ENCODE measurements at places on chromosomes 5 and 9.
A peak's percentile ranks its signal among the peaks of the same experiment; 100 is the strongest.

GRCh38 chr9:127153501-127153900 lies 31.1 kb upstream of the ANGPTL2 start:
- DNase-seq: no peak

GRCh38 chr9:69667306-69667705 lies 4.9 kb downstream of the APBA1 start:
- DNase-seq: no peak

DNA sequence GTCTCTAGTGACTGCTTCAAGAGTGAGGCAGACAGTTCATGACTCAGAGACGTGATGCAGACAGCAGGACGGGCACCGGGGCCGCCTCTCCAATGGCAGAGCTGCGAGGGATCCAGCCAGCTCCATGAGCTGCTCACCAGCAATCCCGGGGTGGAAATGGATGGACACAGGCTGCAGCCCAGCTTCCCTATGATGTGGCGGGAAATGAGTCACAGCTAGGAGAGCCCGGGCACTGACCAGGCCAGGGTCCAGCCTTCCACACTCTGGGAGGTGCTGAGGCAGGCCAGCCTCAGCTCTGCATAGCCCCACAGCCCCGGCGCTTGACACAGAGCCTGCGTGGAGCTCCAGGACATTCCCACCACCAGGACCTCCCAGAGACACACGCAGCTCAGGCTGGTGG lies 244.8 kb upstream of the IRX2 start:
- no peak for DNase-seq

DNA sequence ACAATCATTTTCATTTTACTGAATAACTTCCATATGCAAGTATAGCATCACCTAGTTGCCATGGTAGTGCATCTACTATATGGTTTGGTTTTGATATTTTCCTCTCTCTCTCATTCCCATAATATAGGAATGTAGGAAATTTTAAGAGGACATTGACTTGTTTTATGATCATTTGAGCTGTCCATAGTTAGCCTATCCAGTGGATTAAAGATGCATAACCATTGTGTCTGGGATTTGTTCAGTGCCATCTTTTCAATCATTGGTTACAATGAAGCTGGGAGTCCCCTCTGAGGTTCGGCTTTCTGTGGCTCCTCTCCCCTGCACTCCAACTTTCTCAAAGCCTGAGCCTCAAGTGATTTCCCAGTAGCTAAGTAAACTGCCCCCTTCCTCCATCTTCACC lies 458.5 kb downstream of the RAB3C start:
- DNase-seq: no peak

GRCh38 chr5:139600336-139600949 lies 39.3 kb downstream of the UBE2D2 start:
- no peak for DNase-seq

- DNase-seq: no peak
Observed at GRCh38 chr5:58875599-58875998, 292.7 kb downstream of the RAB3C start.

- DNase-seq: no peak
Observed at GRCh38 chr5:175207321-175208040, 236.5 kb downstream of the DRD1 start.

GRCh38 chr5:65078331-65078730 lies 309.6 kb downstream of the CWC27 start:
- no peak for DNase-seq

DNA sequence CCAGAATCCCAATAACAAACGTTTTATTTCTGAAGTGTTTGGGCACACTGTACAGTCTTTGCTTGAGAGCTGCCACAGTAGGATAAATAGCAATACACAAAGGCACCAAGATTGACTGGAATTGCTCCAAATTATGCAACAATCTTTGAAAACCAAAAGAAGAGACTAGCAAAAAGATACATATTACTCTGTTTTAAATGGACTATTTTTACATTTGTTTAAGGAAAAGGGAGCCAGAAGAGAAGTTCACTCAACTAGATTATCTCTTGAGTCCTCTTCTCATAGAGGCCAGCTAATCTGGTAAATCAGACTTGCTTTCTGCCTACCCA lies 385.0 kb upstream of the SLC30A5 start:
- DNase-seq: no peak

GRCh38 chr5:145340099-145340498 lies 495.0 kb downstream of the PRELID2 start:
- DNase-seq: no peak

GRCh38 chr5:154300207-154300883 lies 109.8 kb downstream of the GALNT10 start:
- DNase-seq: no peak

- no peak for DNase-seq
Observed at GRCh38 chr9:104982543-104982942, 54.6 kb upstream of the ABCA1 start.

DNA sequence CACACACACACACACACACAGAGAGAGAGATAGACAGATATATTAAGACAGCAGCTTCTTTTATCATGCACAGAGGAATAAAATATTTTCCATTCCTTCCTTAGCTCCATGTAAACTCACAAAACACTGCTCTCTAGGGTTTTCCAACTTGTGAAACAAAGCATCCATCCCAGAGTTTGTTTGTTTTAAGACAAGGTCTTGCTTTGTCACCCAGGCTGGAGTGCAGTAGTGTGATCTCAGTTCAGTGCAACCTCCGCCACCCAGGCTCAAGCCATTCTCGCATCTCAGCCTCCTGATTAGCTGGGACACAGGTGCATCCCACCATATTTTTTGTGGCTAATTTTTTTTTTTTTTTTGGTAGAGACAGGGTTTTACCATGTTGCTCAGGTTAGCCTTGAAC lies 298.7 kb downstream of the FBXL17 start:
- no peak for DNase-seq

GRCh38 chr9:129267141-129267540 lies 89.1 kb upstream of the IER5L start:
- no peak for DNase-seq

GRCh38 chr9:137487454-137488326 lies 28.6 kb upstream of the NSMF start:
- DNase-seq: no peak

DNA sequence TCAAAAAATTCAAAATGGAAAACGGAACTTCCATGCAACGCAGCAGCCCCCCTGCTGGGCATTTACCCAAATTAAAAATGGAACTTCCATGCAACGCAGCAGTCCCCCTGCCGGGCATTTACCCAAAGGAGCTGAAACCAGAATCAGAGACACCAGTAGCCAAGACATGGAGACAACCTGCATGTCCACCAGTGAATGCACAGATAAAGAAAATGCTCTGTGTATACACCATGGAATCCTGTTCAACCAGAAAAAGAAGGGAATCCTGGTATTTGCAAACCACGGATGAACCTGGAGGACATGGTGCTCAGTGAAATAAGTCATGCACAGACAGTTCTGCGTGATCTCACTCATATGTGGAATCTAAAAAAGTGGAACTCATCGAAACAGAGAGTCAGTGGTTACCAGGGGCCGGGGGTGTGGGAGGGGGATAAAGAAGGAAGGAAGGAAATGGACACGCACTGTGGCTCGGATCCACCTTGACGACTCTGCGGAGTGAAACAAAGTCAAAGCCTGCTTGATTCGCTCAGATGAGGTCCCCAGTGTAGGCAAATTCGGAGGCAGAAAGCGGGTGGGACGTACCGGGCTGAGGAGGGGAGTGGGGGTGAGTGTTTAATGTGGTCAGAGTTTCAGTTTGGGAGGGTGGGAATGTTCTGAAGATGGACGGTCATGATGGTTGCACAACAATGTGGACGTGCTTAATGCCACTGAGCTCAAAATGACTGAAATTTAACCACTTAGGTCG lies 40.2 kb upstream of the EXOC3 start:
- DNase-seq: peak; percentile 83

GRCh38 chr9:128987805-128988204 lies 40.3 kb downstream of the NUP188 start:
- DNase-seq: peak; percentile 48

DNA sequence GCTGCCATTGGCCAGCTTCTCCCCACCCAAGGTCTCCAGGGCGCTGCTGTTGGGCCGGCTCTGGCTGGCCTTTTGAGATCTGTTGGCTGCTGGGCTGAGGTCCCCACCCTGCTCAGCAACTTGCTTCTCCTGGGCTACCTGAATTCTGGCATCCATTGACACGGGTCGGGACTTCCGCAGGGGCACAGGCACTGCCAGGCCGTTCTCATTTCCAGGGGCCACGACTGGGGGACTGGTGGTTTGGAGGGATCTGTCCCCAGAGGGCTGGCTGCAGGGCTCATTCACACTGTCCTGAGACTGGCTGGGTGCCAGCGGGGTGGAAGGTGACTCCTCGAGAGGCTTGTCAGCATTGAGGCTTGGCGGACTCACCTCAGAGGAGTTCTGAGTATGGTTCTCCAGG lies 87.1 kb upstream of the FBXW11 start:
- no peak for DNase-seq

DNA sequence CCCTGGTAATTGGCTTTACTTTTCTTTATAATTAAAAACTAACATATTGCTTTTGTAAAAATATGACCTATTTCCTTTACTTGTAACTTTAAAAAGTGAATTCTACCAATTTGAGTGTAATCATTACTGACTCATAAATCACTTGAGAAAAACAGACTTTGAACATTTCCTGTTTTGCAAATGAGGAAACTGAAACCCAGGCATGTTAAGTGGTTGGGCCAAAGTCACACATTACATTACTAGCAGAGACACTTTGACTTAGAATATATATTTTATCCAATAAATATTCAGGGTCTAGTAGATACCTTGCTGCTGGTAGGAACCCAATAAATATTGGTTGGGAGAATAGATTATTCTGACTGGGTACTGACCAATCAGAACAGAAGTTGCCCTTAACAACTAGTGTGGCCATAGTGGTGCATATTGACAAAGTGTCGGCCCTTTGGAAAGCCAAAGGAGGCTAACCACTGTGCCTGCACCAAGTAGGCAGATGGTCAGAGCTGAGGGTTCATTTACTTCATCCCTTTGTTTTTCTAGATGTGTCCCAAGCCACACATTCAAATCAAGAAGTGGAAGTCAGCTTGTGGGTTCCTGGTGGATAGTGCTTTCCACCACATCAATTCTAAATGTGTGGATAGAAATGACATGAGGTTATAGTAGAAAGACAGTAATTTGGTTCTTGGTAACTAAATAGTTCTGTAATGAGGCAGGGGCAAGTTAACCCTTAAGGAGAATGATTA lies 365.1 kb upstream of the RIOK2 start:
- DNase-seq: no peak

DNA sequence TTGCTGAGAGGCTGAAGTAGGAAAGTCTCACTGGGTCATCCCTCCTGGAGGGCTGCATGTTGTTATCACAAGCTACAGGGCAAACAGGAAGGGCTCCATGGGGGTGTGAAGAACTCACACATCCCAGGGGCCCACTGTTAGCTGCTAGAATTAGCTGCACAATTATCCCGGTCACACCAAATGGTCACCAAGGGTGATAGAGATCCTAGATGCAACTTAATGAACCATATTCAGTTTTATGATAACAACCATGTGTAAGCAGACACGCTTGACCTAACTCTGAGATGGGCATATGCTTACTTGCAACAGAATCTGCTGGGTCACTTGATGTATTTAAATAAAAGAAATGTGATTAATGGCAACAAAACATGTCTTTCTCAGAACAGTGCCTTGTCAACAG lies 143.5 kb upstream of the C6 start:
- DNase-seq: no peak

DNA sequence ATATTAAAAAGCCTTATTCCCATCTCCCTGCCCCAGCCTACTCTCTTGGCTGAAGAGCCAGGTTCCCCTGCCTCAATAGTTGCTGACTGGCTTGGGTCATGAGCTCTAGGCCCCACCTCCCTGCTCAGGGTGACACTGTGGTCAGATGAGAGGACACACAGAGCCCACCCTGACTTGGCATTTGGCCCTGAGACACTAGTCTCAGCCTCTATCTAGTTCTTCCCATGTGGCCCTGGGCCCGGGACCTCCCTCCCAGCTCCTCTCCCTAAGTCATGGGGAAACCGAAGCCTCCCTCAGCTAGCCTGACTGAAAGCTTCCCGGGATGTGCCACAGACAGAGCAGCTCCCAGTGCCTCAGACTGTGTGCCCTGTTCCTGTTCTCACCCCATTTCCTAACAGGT lies 5.8 kb upstream of the MYOZ3 start:
- no peak for DNase-seq

DNA sequence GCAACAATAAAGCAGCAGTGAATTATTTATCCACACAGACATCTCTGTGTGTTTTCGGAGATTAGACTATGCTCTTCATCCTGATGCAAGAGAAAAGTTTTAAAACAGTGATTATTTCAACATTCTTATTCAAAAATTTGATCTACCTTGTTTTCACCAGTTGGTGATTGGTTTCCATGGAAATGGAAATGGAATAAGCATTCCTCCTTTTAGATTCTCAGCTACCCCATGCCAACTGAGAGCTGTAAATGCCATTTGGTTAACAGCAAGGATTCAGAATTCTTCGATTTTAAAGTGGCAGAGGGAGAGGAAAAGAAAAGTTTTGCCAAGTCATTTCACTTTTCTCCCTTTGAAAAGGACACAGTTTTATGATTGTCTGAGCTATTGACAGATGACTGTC lies 154.7 kb downstream of the PCSK5 start:
- no peak for DNase-seq

DNA sequence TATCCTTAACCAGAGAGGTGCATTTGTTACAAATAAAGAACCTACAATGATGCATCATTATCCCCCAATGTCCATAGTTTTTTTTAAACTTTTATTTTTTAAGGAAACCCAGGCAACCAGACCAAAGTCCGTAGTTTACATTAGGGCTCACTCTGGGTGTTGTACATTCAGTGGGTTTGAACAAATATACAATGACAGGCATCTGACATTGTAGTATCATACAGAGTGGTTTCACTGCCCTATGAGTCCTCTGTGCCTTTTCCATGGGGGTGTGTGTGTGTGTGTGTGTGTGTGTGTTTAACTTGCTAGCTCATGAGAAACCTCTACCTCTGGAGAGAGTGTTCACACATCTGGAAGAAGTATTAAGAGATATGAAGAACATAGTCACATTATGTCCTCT lies 141.5 kb downstream of the KDM4C start:
- DNase-seq: no peak

DNA sequence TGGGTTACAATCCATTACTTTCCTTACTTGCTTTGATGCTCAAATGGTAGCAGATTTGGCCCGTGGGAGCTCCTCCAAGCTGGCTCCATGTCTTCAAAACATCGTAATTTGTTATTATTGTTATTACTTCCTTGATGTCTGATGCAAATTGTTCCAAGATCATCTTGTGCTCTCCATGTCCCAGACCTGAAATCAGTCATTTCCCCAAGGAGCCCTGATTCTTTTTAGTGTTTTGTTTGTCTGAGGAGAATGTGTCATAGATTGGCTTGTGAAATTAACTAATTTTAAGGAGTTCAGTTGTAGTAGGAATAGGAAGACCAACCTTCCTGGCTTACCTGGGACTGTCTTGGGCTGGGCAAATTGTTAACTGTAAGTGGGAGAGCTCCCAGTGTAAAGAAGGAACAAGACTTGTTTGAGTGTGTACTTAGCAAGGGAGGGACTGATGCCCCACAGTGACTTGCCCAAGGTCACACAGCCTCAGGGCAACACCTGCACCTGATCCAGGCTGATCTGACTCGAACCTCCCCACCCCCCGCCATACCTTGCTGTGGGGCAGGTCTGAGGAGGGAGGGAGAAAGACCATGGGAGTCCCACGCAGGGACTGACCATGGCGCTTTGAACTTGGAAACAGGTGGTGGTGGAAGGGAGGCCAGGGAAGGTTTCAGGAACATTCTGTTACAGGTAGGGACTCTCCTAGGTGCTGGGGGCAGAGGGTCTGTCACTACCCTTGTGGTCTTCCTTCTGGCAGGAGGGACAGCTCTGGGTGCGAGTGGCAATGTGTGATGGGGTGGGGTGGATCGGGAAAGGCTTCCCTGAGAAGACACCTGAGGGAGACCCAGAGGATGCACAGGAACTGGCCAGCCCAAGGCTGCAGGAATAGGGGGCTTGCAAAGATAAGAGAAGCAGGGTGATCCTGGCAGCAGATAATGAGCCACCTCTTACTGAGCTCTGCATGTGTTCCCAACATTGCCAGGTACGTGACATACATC lies 2.7 kb upstream of the BICD2 start:
- peak; percentile 78 for DNase-seq
